ENCODE measurements at places on chromosomes 6 and 20.

DNA sequence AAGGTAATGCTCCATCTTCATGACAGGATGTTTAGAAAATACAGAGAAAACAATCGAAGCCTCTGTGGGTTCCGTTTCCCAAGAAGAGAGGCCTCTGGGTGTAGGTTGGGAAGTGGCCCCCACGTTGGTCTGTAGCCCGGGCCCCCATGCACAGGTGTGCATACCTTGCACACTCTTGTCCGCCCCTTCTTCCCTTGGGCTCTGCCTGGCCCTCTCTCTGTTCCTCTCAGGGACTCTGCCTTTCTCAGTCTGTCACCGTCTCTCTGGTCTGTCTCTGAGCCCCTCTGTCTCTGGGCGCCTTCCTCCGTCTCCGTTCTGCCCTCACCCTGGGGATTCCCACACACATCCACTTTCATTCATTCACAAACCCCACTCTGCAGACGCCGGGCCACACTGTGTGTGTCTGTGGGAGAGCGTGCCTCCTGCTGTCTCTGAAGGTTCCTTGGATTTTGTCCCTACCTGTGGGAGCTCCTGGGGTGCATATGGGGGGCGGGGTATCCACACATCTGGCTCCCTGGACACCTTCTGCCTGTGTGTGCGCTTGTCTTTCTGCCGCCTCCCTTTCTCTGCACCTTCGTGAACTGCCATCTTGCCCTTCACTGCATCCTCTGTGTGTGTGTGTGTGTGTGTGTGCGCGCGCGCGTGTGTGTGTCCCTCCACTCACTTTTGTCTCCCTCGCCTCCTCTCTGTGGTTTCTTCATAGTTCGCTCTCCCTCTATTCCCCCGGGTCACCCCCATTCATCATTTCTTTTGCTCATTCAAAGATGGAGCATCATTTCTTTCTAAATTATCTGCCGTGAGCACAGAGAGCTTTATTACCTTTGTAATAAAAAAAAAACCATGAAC lies 75.3 kb downstream of the SRC start:
- DNase-seq: no peak

- DNase-seq: no peak
Measured at GRCh38 chr6:6886171-6886885, 221.4 kb upstream of the RREB1 start.

GRCh38 chr6:83815631-83816272 lies 37.4 kb upstream of the RIPPLY2 start:
- DNase-seq: no peak

GRCh38 chr20:41171736-41172295 lies 34.5 kb downstream of the PLCG1 start:
- no peak for DNase-seq

DNA sequence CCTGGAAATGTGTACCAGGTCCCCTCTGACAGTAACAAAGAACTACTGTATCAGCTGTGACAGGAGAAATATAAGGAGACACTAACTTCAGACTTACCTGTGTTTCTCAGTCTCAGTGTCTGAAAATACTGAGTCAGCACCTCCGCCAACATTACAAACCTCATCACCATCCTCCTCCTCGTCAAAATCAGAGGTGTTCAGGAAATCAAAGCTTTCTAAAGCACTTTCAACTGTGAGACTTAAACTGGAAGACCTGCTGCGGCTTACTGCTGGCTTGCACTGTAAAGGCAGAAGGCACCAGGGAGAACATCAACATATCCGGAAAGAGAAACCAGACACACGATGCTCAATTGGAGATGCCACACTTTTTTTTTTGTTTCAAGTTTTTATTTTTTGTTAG lies 40.3 kb upstream of the ARMH2 start:
- DNase-seq: no peak

- no peak for DNase-seq
Measured at GRCh38 chr6:21881969-21882465, 288.5 kb downstream of the SOX4 start.

GRCh38 chr20:63743210-63743970 lies 3.8 kb downstream of the SLC2A4RG start:
- DNase-seq: no peak

- no peak for DNase-seq
Measured at GRCh38 chr20:61998343-61999121, 67.1 kb downstream of the TAF4 start.

DNA sequence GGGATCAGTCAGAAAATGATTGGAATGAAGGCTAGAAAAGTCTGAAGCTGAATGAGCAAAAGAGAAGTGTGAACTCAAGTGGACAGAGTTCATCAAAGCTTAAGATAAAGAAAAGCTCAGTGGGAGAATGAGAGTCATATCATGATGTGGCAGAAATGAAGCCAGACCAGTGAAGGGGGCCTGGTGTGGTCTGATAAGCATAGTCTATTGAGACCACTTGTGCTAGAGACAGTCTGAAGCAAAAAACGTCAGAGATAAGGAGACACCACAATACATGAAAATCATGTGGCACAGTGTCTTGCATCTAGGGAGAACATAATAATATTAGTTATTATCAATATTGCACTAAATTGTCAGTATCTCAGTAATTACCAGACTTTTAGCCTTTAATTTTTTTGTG lies 601.5 kb downstream of the UTRN start:
- no peak for DNase-seq

DNA sequence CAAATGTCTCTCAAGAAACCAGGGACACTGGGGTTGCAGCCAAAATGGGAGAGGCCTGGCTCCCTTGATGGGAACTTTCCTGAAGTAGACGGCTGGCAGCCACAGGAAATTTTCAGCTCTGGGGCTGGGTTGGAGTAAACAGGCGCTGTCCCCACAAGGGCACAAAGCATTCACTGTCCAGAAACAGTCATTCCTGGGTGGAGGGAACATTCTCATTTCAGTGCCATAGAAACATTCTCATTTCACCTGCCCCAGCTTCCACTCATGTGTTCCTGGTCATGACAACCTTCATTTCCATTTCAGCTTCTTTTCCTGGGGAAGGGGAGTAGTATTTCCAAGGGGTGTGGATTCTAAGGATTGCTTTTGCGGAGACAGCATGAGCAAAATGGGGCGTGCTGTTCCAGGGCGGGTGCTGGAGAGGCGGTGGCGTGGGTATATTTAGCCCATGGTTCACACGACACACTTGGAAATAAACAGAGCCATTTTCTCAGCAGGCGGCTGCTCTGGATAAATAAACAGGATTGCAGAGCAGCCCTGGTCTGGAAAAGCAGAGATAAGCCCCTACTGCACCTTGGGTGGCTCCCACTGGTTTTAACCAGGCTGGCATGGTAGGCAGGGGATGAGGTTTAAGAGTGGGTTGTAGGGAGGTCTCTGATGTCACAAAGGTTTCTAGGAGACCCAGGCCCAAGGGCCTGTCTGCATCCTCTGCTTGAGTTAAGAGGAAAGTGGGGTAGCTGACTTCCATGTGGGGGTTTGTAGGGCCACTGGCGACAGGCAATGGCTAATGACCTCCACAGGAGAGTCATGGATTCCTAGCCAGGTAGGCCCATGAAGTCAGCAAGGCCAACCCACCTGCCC lies 32.9 kb downstream of the COX4I2 start:
- peak; percentile 79 for DNase-seq

GRCh38 chr20:23161968-23162696 lies 76.0 kb upstream of the CD93 start:
- DNase-seq: no peak

DNA sequence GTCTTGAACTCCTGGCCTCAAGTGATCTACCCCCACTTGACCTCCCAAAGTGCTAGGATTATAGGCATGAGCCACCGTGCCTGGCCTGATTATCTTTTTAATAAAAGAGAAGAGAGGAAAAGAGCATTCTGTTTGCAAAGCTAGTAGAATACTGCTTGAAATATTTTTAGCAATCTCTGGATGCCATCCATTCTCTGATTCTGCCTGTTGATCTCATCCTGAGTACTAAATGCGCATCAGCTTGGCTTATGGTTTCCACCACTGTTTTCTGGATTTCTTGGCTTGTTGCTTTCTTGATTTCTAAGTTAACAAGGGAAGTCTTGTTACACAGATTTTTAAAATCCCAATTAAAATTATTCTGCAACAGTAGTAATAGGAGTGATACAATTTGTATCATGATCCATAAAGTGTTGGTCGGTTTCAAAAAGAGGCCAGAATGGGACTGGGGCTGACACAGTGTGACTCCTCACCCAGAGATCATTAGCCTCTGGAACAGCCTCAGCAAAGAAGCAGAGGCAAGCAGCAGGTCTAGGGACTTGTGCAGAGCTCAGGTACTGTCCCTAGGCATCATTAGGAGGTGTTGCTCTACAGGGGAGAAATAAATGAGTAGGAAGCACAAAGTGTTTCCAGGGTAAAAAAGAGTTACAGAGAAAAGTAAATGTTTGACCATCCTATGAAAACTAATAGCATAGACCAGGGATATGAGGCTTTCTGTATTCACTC lies 17.8 kb upstream of the SLC16A10 start:
- no peak for DNase-seq

DNA sequence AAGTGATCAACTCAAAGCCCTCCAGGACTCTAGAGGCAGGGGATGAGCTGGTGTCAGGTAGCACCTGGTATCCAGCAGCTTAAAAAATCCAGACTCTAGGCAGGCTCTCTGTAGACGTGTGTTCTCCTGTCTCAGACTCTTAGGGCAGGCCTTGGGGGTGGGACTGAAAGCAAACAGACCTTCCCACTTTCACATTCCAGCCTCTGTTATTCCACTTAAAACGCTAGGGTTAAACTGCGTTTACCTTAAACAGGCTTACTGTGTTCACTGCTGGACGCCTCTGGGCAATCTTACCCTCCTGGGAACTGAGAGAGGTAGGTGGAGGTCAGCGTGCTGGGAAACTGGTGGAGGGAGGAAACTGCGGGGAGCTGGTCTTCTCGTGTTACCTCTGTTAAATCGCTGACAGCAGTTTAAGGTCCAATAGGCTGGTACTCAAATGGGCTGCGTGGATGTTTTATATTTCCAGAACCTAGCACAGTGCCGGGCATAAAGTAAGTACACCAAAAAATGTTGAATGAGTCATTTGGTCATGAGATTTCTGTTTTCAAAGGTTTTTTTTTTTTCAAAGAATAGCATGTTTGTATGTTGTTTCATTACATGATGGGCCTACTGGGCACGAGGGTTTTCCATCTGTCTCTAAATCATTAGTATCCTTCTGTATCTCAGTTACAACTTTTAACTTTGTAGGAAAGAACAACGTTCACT lies at the start of gene GCNT2:
Gene GCNT2 (plus strand): TSS at position 248 of the 705 bp plus-strand sequence. CDS start 7,561 bp downstream, outside the sequence.
- DNase-seq: no peak

- DNase-seq: no peak
Measured at GRCh38 chr6:131040866-131041265, 22.2 kb downstream of the EPB41L2 start.

DNA sequence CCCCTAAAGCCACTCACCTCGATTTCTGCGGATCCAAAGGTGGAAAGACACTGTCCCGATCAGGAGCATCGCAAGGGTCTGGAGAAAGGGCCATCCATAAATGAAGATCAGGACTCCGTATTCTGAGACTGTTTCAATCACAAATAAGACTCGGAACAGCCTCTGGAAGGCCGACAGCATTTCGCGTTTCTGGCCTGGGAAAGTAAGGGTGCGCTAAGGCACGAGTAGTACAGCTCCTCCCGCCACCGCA lies 44.6 kb downstream of the DPPA5 start:
- DNase-seq: no peak

DNA sequence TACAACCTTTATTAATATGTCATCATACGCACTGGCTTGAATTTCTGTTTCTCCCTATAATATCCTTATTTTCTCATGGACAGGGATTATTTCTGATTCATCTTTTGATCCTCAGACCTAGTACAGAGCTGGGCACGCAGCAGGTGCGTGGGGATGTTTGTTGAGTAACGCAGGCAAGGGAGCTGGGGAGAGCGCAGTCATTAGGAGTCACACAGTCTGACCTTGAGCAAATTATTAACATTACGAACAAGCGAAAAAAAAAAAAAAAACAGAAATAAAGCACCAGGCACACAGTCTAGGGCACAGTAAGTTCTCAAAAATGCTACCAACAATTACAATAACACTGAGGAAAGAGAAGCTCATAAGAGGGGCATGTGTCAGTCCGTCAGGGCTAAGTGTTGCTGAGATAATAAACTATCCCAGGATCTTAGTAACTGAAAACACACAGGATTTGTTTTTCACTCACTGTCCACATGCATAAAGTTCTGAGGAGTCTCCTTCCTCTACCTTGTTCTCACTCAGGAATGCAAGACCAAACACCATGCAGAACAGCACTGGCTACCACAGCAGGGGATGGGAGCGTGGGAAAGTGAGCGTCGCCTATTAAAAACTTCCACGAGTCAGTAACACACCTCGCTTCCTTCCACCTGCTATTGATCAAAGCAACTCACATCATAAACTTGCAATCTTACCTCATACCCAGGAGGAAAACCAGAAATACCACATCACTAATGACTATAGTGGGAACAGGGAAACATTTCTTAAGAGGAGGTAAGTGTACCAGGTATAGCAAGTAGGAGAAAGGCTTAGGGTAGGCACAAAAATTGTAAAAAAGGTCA lies 56.9 kb downstream of the PDE10A start:
- DNase-seq: no peak

DNA sequence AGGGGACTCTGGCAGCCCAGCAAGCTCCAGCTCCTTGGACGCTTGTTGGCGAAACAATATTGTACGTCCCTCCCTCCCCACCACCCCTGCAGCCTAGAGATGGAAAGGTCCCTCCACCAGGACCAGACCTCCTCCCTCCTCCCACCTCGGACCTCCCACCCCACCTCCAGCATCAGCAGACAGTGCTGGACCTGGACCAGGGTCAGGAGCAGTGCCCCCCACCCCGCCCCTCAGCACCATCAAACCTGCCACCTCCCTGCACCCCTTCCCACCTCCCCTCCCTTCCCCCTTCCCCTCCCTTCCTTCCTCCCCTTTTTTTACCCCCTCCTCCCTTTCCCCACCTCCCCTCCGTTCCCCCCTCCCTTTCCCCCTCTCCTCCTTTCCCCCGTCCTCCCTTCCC lies 98.4 kb downstream of the TAF4 start:
- DNase-seq: no peak

DNA sequence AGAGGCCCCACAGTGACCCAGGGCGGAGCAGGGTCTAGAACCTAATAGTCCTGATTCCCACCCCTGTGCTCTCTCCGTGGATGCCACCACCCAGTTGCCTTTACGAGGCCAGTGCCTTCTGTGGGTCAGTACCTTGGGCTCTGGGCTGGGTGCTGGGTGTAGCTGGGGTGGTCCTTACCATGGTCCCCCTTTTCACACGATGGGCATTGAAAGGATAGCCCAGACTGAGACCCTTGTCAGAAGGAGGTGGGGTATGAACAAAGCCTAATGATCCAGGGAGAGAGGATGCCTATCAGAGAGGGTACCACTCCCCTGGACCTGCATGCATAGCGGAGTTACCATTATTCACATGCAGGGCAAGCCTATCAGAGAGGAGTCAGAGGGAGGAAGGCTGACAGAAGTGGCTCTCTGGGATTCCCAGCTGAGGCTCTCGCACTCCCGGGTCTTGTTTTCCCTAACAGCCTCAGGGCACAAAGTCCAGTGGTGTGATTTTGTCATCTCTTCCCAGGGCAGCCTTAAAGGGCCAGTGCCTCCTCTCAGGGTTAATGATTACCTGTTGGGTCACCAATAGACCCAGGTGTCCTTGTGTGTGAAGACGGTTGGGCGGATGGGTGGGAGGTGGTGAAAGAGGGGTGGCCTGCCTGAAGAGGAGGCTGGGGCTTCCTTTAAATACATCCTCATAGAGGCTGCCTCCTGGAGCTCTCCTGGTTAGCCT lies 36.2 kb downstream of the VEGFA start:
- DNase-seq: no peak

All from AG08396 (cell line).